ENCODE measurements at places on chromosomes 4 and X.

DNA sequence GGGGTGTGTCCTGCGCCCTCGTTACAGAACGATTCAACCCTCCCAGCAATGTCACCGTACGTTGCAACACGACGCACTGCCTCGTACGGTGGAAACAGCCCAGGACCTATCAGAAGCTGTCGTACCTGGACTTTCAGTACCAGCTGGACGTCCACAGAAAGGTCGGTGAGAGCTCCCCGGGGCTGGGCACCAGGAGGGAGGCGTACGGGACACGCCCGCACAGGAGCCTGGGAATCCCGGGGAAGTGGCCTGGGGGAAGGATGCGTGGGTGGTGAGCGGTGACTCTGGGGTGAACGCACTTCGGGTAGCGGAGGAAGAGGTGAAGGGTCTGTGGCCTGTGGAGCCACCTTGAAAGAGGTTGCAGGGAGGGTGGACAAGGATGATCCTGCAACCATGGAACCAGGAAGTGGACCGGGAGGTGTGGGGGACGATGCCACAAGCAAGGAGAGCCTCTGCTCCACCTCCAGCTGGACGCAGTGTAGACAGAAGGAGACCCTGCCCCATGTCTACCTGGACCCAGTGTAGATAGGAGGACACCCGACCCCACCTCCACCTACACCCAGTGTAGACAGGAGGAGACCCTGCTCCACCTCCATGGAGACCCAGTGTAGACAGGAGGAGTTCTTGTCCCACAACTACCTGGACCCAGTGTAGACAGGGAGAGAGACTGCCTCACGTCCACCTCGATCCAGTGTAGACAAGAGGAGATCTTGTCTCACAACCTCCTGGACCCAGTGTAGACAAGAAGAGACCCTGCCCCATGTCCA is 25.9 kb downstream of the CSF2RA start:
- no peak for DNase-seq

GRCh38 chr4:48031802-48032525 is 15.4 kb downstream of the NIPAL1 start:
- DNase-seq: no peak

DNA sequence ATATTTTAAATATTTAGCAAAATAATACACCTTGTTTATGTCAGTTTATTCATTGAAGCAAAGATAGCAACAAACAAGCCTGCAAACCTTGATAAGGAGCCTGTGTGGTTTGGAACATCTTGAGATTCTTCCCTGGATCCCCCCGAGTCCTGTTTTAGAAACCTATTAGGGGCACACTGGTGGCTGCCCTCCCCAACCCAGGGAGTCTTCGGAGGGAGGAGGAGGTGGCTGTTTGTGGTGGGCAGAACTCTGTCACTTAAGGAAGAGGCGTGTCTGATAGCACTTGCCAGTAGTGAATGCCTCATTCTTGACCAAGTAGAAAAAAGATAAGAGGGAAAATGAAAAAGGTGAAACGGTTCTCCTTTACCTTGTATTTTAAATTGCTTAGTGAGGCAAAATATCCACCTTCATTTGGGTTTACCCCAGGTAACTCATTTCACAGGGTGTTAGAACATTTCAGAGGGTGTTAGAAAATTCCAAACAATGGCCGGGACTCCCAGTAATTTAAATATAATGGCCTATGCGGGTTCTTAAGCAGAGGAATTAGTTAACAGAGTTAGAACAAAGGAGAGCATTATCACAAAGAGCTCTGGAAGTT is 10.4 kb downstream of the KIT start:
- no peak for DNase-seq

- no peak for DNase-seq
Observed at GRCh38 chr4:168575473-168575872, 78.6 kb downstream of the PALLD start.

DNA sequence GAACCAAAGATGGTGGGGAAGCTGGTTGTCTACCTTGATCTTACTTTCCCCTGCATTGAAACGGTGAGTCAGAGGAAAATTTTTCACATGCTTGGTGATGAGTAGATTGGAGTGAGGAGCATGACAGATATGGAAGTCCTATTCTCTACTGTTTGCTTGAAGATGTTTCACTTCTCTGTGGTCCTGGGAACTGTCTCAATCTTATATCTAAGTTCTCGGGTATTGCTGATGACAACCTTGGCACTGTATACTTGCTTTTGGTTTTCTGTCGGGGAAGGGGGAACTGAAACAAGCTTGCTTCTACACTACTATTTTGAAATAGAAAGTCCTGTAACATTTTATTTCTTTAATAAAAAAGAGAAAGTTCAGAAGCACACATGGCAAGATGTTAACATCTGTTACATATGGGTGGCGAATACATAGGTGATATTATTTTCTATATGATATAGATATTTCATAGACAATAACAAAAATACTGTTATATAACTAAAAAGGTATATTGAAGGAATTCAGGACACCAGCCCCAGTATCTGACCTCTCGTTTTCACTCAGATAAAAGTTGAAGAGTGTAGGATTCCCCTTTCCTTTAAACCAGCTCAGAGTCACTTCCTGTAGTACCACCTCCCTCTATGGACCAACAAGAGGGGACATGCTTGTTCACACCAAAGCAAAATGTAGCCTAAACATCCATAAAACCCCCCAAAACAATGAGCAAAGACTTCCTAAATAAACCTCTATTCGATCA is 88.8 kb downstream of the FMR1NB start:
- DNase-seq: peak; percentile 42

DNA sequence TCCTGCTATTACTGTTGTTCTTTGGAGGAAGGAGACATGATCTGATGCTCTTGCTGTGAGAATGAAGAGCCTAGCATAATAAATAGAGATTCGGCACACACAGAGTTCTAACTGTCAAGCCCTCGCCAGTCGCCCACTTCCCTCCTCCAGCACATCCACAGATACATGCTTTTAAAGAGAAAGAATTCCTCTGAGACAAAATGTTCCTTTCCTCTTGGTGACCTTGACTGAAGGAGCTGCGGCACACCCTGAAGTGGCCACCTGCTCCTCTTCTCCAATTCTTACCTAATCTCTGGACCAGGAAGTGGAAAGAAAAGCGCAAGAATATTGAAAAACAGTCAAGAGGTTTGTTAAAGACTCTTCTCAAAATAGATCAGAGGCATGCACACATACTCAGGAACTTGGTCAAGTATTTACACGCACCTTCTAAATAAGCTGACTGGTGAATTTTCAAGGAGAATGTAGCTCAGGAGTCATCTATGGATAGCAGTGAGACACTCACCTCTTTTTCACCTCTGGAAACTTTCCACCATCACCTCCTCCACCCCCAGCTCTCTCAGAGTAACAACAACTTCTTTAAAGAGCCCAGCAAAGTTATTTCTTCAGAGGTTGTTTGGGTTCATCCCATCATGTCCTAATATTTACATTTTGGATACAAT is 95.4 kb downstream of the PARM1 start:
- no peak for DNase-seq

- DNase-seq: peak; percentile 30
Observed at GRCh38 chr4:48557478-48557877, 67.4 kb downstream of the ZAR1 start.

GRCh38 chrX:38754102-38754790 is 47.0 kb upstream of the MID1IP1 start:
- DNase-seq: peak; percentile 62

GRCh38 chr4:100688368-100688767 is 170.5 kb upstream of the EMCN start:
- no peak for DNase-seq

GRCh38 chrX:98380106-98380505 is 1496.4 kb downstream of the RPA4 start:
- no peak for DNase-seq

GRCh38 chr4:61094854-61095598 is 105.1 kb upstream of the ADGRL3 start:
- DNase-seq: peak; percentile 76

- DNase-seq: no peak
Observed at GRCh38 chr4:95087657-95088455, 330.1 kb downstream of the BMPR1B start.

- DNase-seq: no peak
Observed at GRCh38 chrX:118181030-118181429, 64.4 kb upstream of the KLHL13 start.

DNA sequence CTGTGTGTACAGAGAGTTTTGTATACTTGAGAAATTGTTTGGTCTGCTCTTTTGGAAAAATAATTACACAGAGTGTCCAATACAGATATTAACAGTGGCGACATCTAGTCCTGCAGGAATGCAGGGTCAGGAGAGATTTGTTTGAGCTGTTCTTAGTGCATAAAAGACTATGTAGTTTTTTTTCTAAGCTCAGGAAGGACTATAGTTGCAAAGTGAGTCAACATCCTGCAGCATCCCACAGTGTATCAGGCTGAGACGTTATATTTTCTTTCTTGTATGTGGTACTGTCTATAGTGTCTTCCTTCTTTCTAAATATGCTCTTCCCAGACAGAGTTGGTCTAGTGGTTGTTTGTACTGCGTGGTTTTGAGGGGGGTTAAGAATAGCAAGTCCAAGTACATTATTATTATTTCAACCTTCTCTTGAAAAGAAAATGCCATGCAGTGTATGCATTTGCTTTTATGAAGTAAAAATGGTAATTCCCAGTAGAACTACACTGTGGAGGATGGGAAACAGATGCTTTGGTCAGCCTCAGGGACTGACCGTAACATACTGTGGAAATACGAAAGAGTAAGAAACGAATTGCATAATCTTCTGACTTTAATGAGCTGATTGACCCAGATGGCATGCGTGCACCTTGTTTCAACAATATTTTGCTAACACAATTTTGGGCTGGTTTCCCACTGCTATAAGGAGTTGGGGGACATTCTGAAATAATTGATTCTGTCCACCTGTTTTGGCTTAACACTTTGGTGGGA is 67.4 kb downstream of the DMP1 start:
- no peak for DNase-seq

- no peak for DNase-seq
Observed at GRCh38 chr4:43163101-43163792, 270.7 kb downstream of the GRXCR1 start.

DNA sequence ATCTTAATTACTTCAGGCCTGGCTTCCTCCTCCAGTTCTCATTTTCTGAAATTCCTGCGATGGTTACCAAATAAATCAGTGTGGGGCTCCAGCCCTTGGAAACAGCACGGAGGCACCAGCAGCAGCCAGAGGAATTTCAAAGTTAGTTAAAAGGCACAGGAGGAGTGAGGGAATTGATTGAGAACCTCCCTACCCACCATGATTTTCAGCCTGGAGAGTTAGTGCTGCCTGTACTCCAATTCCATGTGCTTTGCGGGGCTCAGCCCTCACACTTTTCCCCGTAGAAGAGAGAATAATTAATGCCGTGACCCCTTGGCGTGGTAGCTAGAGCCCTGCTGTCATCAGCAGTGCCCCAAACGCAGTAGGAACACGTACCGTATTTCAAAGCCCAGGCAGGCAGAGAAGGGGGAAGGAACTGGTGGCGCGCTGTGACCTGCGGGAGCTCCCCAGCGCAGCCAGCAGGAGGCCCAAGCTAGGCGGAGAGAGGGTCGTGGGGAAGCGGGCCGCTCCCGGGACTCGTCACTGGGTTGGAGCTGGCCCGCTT is 84.0 kb upstream of the IGFBP7 start:
- peak; percentile 57 for DNase-seq

GRCh38 chrX:108270739-108271396 is 167.4 kb downstream of the COL4A6 start:
- DNase-seq: no peak

DNA sequence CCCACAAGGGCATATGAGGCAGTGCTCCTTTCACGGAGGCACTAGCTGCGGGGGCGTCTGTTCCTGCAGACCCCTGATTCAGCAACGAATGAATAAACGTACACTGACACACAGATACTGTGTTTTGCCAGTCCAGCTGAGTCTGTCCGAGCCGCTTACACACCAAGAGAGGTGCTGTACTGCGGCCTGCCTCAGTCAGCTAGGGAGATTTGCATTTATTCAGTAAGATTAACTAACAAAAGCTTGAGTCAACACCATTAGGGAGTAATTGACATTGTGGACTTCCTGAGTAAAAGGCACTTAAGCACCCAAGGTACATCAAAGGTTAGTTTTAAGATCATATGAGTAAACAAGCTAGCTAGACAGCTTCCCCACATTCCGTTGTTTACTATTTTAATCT is 31.0 kb upstream of the BEX4 start:
- DNase-seq: no peak

GRCh38 chrX:74242484-74243138 is 61.4 kb upstream of the ZCCHC13 start:
- no peak for DNase-seq

GRCh38 chr4:5890063-5890727 is 2.7 kb downstream of the CRMP1 start:
- DNase-seq: no peak

DNA sequence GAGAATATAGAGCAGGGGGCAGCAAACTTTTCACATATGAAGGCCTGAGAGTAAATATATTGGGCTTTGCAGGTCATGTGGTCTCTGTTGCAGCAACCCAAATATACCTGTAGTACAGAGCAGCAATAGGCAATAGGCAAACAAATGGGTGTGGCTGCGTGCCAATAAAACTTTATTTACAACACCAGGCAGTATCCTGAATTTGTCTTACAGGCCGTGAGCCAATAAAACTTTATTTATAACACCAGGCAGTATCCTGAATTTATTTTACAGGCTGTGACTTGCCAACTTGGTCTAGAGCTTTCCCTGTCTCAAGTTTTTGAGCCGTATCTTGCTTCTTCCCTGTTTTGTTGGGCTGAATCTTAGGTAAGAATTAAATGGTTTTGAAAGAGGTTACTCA is 118.2 kb downstream of the PHEX start:
- DNase-seq: no peak

DNA sequence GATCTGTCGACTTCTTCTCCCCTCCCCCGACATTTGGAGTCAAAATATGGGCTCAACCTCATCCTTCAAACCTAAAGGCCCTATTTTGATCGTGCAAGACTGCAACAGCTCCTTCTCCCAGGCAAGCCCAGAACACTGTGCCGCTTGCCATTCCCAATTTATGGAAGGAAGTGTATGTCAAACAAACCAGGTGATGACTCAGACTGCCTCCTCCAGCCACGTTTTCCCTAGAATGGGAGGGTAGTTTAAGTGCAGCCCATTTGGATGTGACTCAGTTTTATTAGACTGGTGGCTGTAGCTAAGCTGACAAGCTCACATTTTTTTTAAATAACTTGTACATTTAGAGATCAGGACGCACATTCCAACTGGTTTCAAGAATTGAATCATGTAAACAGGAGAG is 570.4 kb upstream of the DIPK2B start:
- peak; percentile 67 for DNase-seq

All from trophoblast cell (in vitro differentiated cells and primary cell).